Hematopoietic multipotent progenitor cell (in vitro differentiated cells): ENCODE measurements at places on chromosomes 7 and 10.

DNA sequence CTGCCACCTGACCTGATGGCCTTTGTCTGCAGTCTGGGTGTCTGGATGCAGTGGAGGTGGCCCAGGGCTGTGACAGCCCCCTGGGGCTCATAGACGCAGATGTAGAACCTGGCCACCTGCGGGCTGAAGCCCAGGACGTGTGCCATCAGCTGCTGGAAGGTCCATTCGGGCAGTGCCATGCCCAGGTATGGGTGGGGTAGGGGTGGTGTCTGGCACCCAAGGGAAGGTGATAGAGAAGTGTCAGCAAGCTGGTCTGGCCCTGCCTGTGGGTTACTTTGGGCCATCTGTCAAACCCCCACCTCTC, 6.1 kb upstream of the ZNF467 start:
- no peak for DNase-seq

GRCh38 chr7:17013204-17013603, 131.4 kb upstream of the AGR3 start:
- no peak for DNase-seq

- no peak for DNase-seq
These were observed 59.5 kb downstream of the CACNA2D1 start for GRCh38 chr7:82384051-82384464.

DNA sequence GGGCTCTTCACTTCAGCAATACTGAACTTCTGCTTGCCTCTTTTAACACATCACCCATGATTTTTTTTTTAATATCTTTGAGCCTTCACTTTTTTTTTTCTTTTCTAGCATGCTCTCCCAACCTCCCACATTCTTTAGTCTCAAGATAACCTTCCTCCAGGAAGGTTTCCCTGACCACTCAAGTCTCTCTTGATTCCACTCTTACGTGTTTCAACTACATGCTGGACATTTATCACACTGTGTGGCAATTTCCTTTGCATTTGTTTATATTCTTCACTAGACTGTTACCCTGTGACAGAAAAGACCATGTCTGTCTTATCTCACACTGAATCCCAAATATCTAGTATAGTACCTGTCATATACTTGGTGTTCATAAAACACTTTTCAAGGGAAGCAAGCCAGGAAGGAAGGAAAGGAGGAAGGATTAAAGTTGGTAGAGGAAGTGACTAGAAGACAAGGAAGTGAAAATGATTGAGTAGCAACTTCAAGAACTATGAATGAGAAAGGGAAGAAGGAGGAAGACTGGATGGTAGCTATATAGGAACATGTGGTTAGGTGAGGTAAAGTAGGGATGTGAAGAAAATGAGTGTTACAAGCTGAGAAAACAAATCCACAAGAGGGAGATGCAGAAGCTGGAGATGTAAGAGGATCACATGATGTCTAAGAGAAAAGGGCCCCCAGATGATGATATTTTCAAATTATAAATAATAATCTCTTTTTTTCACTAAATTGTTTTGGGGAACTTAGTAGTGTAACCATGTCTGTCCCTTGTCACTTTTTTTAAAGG, 40.4 kb downstream of the IFIT5 start:
- DNase-seq, result no peak

DNA sequence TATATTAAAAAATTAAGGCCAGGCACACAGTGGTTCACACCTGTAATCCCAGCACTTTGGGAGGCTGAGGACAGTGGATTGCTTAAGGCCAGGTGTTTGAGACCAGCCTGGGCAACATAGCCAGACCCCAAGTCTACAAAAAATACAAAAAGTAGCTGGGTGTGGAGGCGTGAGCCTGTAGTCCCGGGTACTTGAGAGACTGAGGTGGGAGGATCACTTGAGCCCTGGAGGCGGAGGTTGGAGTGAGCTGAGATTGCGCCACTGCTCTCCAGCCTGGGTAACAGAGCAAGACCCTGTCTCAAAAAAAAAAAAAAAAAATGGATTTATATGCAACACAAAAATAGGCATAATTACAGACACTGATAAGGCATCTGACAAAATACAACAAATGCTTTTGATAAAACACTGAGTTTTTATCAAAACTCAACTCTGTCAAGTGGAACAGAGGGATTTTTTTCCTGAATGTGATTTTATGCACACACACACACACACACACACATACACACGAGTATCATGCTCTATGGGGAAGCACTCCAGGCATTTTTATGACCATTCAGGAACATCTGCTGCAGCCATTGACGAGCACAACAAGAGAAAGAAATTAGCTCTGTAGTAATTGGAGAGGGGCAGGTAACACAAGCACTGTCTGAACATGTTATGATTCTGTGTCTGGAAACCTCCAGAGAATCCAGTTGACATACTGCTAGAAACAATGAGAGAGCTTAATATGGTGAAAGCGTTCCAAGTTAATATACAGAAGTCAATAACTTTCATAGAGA, 193.1 kb downstream of the WDR37 start:
- DNase-seq, result no peak

DNA sequence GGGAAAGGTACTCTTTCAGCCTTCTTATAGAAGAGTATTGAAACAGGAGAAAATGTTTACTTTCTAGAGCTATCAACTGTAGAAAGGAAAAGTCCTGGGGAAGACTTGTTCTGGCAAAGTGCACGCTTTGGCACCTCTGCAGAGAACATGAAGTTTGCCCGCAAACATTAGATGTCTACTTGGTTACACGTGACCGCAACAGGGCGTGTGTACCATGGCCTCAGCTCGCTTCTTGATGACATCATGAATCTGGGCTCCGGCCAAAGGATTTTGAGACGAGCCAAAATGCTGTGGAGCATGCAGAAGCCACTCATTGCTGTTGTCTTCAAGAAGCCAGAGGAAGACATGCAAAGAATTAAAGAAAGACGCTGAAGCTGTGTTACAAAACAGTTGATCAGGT, 8.6 kb upstream of the TAS2R60 start:
- no peak for DNase-seq

DNA sequence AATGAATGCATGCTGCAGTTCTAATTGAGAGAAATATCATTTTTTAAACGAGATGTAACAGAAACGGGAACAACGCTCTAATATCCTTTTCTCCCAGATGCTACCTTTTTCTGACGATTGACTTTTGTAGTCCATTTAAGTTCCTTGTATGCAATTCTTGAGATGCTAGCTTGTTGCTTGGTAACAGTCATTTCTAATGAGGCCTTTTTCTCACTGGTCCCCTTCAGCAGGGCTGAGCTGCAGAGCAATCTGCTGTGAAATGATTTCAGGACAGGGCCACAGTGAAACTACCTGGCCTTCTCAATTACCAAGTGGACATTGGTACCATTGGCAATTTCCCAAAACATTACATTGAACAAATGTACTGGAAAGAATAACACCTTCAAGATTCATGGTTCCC, 26.2 kb upstream of the FOXK1 start:
- no peak for DNase-seq

- no peak for DNase-seq
These were observed 218.3 kb upstream of the GRB10 start for GRCh38 chr7:51000956-51001355.

DNA sequence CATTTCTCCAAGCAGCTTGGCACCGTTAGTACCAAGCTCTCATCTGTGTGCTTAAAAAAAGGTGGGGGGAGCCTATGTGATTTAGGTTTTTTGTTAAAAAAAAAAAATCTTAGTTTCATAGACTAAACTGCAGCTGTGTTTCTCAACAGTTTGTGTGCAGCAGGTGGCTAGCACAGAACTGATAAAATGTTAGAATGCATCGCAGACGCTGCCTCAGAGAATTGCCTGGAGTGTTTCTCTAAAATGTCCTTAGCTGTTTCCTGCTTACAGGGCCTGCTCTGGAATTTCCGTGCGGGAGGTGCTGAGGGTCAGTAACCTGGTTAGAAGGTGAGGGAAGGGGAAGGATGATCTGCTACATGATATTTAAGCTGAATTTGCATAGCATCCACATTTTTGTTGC, 268.9 kb downstream of the PLXDC2 start:
- DNase-seq, result no peak

DNA sequence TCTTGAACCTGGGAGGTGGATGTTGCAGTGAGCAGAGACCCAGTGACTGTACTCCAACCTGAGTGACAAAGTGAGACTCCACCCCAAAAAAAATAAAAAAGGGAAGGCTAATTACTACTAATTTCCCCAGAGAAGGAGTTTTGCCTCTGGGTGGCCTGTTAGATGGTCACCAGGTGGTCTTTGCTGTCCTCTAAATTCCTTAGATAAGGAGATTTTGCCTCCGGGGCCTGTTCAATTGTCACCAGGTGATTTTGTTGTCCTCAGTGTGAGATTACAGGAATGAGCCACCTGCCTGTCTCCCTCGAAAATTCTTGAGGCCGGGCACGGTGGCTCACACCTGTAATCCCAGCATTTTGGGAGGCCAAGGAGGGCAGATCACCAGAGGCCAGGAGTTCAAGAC, 24.4 kb upstream of the ZMIZ2 start:
- no peak for DNase-seq

DNA sequence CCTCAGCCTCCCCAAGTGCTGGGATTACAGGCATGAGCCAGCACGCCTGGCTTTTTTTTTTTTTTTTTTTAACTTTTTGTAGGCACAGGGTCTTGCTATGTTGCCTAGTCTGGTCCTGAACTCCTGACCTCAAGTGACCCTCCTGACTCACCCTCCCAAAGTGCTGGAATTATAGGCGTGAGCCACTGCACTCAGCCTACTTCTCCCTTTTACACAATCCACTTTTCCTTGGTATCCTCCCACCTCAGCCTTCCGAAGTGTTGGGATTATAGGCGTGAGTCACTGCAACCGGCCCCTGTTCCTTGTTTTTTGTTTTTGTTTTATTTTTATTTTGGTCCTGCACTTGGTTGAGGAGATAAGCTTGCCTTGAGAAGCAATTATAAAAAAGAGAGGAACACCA, 75.9 kb upstream of the KMT2C start:
- DNase-seq, result no peak

GRCh38 chr10:23399701-23400144, 39.2 kb upstream of the OTUD1 start:
- no peak for DNase-seq

DNA sequence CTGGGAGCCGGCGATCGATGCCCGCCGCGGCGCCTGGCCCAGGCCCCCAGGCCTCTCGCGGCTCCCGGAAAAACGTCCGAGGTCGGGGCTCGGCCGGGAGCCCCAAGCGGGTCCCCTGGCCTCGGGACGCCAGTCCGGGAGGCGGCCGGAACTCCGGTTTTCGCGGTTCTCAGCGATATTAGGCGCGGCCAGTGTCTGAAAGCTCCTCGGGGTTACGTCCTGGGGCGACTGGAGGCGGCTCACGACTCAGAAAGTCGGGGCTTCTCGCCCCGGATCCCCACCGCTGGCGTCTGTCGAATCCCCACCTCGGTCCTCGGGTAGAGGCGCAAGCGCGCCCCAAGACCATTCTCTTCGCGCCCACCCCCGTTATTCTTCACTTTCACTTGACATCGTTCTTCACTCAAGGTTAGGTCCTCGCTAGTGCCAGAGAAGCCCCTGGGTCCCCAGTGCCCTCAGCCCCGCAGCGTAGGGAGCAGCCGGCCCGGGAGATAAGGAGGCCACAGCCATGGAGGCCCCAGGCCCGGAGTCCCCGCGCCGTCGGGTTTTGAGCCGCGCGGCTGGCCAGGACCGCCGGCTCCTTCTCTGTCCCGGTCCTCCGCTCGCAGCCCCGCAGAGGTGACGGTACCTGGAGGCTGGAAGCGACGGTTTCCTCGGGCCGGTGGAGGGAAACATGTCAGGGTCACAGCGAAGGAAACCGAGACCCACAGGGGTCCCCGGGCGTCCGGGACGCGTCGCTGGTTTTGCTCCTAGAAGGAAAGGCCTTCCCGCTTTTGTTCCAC, 35.2 kb upstream of the EBLN1 start:
- DNase-seq, result peak; percentile 44

GRCh38 chr10:99443500-99443899, 13.1 kb upstream of the GOT1 start:
- DNase-seq, result no peak

- DNase-seq, result peak; percentile 45
These were observed 279.1 kb downstream of the PHF14 start for GRCh38 chr7:11252705-11253272.

DNA sequence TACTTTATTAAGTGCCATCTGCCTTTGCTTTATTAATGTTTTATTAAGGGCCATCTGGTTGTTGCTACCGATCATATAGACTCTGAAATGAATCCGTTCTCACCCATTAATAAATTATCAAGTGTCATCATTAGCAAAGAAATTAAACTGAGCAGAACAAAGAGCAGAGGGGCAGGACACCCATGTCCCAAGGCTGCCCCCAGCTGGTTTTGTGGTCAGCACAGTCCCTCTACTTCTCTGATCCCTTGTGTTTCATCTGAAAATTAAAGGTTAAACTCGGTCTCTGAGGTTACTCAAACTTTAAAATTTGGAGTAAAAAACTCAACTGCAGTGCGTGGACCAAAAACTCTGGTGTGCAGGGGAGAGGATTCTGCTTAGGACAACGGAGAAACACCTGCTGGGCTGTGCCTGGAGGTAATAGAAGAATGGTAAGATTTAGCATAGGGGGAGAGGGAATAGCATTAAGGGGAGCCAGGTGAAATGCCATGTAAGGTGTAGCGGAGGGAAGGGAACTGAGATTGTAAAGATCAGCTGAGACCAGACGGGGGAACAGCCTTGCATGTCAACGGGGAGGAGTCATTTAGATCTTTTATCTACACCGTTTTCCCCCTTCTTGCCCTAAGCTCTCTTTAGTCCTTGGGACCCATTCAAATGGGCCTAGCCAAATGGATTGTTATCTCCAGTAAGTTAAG, 10.8 kb upstream of the GSDME start:
- no peak for DNase-seq

DNA sequence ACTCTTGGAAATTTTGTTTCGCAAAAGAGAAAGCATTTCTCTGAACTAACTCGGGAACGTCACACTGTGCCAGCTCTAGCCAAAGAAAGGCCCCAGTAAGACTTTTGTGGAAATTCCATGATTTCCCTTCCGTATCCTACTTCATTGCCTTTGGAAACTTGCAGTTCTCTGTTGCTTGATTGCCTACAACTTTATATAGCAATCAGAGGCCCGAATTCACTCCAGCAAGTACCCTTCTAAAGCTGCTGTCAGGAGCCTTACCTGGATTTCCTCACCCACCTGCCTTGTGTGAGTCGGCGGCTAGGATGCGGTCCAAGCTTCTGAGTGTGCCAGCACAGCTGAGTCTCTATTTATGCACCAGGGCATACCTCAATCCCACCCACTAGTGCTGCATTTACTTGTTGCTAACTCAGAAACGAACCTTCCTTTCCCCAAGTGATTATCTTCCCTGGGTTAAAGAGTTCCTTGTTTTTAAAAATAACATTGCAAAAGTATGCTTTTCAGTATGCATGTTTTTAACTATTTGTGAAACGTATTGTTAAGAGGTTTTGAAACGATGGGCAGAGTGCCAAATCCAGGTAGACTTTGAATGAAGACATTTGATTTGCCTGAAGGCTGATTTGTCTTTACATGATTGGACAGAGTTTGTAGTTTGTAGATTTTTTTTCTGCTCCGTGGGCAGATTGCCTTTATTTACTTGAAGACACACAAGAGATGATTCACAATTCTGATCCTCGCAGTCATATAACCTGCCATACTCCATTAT, at the start of gene AGR2:
TSS of gene AGR2 (minus strand) at position 326 of the 766 bp plus-strand sequence. CDS start 3,203 bp downstream, outside the sequence.
- DNase-seq, result no peak

GRCh38 chr7:412313-412710, 107.3 kb downstream of the PDGFA start:
- DNase-seq, result no peak

GRCh38 chr10:11180228-11180627, 162.6 kb downstream of the CELF2 start:
- peak; percentile 64 for DNase-seq

GRCh38 chr7:100964630-100965029, 4.7 kb upstream of the MUC12 start:
- DNase-seq, result no peak
